Common myeloid progenitor, CD34-positive (primary cell): ENCODE measurements at places on chromosomes 2 and 18.

- no peak for DNase-seq
Observed at GRCh38 chr2:163990541-163990940, 254.7 kb upstream of the FIGN start.

- DNase-seq: no peak
Observed at GRCh38 chr2:196083601-196084000, 15.0 kb upstream of the DNAH7 start.

- no peak for DNase-seq
Observed at GRCh38 chr2:1787755-1788477, 43.6 kb upstream of the PXDN start.

DNA sequence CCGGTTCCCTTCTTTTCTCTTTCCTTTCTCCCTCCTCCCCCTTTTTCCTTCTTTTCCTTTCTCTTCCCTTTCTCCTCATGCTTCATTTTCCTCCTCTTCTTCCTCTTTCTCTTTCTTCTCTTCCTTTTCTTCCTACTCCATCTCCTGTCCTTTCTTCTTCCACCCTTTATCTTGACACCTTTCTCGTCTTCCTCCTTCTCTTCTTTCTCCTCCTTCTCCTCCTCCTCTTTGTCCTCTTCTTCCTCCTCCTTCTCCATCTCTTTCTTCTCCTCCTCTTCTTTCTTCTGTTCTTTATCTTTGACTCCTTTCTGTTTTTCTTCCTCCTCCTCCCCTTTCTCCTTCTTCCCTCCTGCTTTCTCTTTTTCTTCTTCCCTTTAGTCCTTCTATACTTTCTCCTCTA, 53.2 kb downstream of the CELF4 start:
- DNase-seq: no peak

GRCh38 chr2:207223051-207223450, 57.3 kb upstream of the KLF7 start:
- DNase-seq: no peak

DNA sequence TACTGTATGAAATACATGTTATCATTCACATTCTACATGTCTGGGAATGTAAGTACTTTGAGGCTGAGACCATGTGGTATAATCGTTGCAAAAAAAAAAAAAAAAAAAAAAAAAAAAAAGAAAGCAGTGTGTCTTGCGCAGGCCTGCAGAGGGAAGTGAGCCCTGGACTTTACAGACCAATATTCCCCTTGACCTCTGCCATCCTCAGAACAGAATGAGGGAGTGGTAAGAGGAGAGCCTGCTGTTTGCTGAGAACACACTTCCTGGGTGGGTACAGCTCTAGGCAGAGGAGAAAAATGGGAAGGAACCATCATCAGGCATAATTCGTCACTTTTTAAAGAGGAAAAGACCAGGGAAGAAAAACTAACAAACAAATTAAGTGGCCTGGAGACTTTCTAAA, 28.8 kb upstream of the TBC1D8 start:
- DNase-seq: no peak
